Activated naive CD4-positive, alpha-beta T cell treated with anti-CD3 and anti-CD28 coated beads for 36 hours (primary cell): ENCODE measurements at places on chromosomes 7 and 10.

GRCh38 chr7:80659120-80660055 is 20.9 kb downstream of the CD36 start:
- no peak for DNase-seq

- DNase-seq, result no peak
These were observed 45.1 kb upstream of the OPTN start for GRCh38 chr10:13054844-13055243.

GRCh38 chr10:57654856-57655255 is 612.8 kb downstream of the IPMK start:
- DNase-seq, result no peak

GRCh38 chr10:27258838-27259812 is 18.5 kb upstream of the ACBD5 start:
- peak; percentile 23 for DNase-seq

DNA sequence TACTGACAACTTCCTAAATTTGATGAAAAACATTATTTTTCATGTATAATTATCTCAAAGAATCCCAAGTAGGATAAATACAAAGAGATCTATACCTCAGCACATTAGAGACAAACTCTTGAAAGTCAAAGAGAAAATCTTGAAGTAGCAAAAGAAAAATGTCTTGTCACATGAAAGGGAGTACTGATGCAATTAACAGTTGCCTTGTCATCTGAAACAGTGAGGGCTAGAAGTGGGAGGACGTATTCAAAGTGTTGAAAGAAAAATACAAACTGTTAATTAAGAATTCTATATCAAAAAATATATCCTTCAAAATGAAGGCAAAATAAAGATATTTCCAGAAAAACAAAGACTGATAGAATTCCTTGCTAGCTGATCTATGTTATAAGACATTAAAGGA is 35.5 kb upstream of the ARHGAP22 start:
- no peak for DNase-seq

DNA sequence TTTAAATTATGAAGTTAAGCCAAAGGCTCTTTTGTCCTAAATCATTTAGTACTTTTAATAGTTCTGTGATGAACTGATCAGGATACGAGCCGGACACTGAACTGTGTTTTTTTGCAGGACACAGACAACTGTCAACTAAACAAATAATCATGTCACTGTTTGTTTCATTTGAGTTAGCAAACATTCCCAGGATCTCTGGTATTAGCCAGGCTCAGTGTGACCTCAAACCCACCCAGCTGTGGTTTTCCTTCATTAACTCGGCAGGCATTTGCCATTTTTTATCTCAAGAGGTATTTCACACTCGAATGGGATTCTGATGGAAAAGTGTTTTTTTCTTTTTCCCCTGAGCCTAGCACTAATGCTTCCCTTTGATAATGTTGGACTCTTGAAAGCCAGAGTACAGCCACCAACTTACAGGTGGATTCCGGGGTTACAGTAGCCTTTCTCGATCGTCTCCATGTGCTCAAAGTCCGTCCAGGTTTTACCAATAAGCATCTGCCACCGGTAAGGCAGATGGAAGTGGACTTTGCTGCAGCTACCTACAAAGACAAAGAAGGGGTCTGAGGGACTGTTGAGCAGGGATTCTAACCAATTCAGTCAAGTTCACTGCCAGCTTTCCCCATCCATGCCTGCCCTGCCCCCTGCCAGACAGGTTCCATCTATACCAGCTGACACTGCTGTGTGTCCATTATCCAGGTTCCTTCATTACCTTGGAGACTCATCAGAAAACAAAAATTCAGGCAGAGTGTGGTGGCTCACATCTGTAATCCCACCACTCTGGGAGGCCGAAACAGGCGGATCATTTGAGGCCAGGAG is 33.4 kb downstream of the ZC3HAV1 start:
- DNase-seq, result no peak

- no peak for DNase-seq
These were observed 1.9 kb upstream of the ITPRIP start for GRCh38 chr10:104340111-104340526.
